Omental fat pad (tissue), 4 donors: ENCODE measurements at places on chromosomes 1 and 21.

DNA sequence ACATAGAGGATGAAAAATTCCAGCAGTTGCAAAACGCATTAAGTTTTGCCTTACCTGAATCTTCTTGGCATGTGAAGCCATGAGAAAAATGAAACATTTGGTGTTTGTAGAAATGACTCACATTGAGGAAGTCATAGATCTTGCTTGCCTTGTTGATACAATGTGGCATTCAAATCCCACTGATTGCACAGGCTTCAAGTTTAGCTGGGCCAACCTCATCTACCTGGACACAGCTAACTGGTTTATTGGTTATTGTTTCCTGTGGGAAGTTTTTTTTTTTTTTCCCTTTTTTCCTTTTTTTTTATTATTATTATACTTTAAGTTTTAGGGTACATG lies 168.9 kb upstream of the C21orf91 start:
- DNase-seq, result no peak

- DNase-seq, result no peak
These were observed 79.7 kb upstream of the LPGAT1 start for GRCh38 chr1:211910113-211910884.

DNA sequence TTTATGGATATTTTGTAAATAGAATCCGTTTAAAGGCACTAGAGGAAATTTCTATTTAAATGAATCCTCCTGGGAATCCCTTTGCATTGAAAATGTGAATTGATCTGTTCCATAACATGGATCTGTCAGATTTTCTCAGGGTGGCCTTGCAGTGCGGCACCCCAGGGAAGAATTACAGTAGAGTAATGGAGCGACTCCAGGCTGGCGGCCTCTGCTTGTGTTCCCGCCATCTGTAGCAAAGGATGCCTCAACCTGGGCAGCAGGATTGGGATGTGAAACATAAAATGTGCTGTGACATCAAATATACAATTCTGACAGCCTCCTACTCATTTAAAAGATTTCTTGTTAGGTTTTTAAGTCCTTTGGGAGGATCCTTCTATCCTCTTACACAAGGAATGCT lies 115.9 kb downstream of the RHOU start:
- DNase-seq, result no peak

GRCh38 chr1:186474208-186474607 lies 13.3 kb upstream of the PDC start:
- no peak for DNase-seq

DNA sequence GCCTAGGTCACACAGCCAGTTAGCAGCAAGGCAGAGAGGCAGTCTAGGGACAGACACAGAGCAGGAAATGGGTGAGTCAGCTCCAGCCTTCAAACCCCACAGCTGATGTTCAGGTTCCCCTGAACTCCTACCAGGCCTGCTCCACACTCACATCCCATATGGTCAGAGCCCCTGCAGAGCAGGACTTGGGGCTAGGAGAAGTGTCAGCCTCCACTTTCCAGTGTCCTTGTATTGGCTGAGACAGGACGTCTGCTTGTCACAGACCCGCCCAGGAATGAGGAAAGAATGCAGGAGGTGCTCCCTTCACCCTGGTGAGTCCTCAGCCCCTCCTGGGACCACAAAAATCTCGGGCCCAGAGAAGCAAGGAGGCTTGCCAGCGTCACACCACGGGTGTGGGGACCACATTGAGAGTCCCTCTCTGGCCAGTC lies 92.5 kb downstream of the LACTBL1 start:
- no peak for DNase-seq

GRCh38 chr1:38330799-38331198 lies 284.2 kb upstream of the POU3F1 start:
- no peak for DNase-seq
